ENCODE measurements at places on chromosomes 16 and 17.

DNA sequence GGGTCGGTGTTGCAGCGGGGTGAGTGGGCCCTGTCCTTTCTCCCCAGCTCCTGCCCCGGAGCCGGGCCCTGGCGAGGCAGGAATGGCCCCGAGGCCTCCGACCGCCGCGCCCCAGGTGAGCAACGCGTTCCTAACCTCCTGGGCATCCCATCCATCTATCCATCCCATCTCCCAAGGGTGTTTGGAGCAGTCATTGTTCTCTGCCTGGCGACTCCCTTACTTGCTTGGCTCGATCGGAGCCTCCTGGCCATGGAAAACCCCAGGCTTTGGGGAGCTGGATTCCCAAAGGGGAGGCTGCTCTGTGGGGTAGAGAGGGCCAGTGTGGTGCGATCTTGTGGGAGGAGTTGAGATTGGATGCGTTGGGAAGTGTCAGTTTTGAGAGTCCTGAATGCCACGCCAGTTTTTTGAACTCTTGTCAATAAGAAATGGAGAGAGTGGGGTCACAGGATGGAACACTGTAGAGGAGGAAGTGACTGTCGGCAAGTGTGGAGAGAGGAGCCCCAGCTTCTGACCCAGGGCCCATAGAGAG lies 684 bp downstream of the ZFP90 start:
- DNase-seq = peak; percentile 37

- DNase-seq = no peak
Measured at GRCh38 chr16:10968498-10968897, 24.1 kb downstream of the CLEC16A start.

GRCh38 chr17:17425591-17425990 lies 51.2 kb upstream of the MED9 start:
- DNase-seq = no peak

- no peak for DNase-seq
Measured at GRCh38 chr17:76944477-76944876, 76.3 kb downstream of the MGAT5B start.

DNA sequence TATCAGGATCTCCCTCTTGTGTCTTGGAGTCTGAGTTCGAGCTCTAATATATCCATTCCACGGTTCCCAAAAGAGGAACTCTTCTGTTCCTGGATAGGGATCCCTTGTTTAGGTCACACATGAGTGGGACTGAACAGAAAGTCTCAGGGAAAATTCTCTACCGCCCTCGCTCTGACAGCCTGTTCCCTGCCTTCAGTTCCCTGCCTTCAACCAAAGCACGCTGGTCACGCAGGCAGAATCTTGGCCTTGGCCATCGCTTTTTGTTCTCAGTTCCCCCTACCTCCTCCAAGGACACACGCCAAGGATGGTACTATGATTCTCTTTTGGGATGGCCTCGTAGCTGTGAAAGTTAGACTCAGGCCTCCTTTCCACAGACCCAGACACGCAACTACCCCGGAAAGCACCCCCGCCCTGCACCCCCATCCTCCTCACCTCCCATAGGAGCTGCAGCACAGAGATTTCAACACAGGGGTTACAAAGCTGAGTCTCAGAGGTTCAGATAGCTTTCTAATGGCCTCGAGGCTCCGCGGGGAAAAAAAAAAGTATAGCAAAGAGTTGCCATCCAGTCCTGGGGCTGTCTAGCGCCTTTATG lies 1.5 kb upstream of the SHISA6 start:
- no peak for DNase-seq

DNA sequence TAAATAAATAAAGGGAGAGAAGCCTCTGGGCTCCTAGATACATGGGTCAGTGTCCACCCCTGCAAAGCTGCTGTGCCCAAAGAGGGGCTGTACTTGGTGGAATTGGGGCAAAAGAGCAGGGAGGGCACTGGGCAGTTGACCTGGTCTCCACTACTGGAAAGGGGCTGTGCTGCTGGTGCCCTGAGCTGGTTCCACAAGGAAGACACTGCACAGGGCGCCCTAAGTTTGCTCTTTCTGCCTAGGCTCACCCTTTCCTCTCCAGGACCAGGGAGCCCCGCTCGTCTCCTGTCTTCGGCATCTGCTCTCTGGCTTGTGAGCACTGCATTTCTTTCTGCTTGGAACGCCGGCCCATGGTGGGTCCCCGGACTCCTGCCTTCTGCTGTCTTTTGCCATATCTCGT lies 161.9 kb downstream of the SEC14L1 start:
- DNase-seq = no peak

GRCh38 chr17:81239714-81240555 lies 817 bp downstream of the NDUFAF8 start:
- no peak for DNase-seq

GRCh38 chr16:23524886-23525285 lies 14.6 kb upstream of the GGA2 start:
- no peak for DNase-seq

GRCh38 chr17:1031711-1032110 lies 34.8 kb downstream of the TIMM22 start:
- no peak for DNase-seq

GRCh38 chr17:62629556-62630364 lies 2.3 kb downstream of the MRC2 start:
- DNase-seq = no peak

GRCh38 chr17:27492470-27492869 lies 36.2 kb downstream of the KSR1 start:
- DNase-seq = no peak

DNA sequence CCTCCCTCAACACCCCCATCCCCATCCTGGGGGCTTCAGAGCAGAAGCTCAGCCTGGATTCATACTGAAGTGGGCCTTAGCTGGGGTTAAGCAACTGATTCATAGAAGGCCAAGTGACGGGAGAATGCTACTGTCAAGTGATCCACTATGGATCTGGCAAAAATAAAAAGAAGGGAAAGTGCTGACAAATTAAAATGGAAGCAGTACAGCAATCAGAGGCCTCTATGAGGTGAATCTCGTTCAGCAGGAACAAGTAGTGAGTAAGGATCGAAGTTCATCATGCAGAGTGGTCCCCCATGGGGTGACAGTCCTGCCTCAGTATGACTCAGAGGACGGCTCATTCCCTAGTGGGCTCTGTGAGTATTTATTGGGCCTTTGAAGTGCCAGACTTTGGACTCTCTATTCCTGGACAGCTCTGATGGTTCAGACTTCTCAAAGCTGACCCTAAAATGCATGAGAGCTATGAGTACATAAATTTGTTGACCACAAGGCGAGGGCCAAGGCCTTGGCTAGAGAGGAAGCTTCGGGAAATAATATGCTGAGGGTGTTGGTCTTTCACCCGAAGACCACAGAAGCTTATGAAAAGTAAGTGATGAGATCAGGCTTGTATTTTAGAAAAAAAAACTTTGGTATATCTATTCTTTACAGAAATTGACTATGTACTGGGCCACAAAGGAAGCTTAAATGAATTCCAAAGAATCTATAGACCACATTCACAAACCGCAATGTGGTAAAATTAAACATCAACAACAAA lies 5.3 kb upstream of the NSMCE1 start:
- DNase-seq = no peak

- DNase-seq = peak; percentile 97
Measured at GRCh38 chr16:68756239-68756915, 19.3 kb downstream of the CDH1 start.

GRCh38 chr17:40068129-40068581 lies 5.4 kb downstream of the THRA start:
- DNase-seq = no peak

DNA sequence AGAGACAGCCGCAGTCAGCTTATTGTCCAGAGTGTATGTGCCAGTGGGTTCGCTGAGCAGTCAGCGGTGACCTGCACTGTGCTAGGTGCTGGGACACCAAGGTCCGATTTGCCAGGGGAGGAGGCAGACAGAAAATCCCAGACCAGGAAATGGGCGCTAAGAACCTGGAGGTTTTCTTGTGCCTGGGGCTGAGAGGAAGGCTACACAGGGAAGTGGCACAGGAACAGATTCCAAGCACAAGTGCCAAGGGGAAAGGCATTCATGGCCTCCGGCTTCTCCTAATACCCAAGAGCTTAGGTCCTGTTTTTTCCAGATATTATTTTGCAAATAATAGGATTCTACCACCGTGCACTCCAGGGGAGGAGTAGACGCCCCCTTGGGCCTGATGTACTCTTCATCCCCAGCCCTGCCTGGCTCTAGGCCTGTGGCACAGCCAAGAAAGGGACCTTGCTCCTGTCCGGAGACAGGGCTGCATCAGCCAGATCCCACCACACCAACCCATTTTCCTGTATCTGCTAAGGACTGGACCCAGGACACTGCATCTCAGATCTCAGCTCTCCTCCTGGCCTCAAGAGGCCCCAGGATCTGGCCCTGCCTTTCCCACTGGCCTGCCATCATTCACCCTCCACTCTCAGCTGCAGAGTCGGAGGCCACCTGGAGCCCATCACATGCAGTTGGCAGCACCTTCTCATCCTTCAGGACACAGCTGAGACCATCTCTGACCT lies 187.2 kb downstream of the NTN1 start:
- DNase-seq = no peak

- DNase-seq = no peak
Measured at GRCh38 chr17:34699181-34699580, 119.8 kb downstream of the TMEM132E start.

GRCh38 chr16:87661561-87661960 lies 59.3 kb downstream of the JPH3 start:
- DNase-seq = no peak

GRCh38 chr17:78375401-78376151 lies 2.9 kb upstream of the PGS1 start:
- DNase-seq = no peak

- DNase-seq = no peak
Measured at GRCh38 chr16:80707686-80708085, 96.7 kb downstream of the CDYL2 start.

- peak; percentile 54 for DNase-seq
Measured at GRCh38 chr16:53892155-53892554, 188.2 kb downstream of the FTO start.

- no peak for DNase-seq
Measured at GRCh38 chr16:28101533-28101890, 38.0 kb upstream of the GSG1L start.

- peak; percentile 87 for DNase-seq
Measured at GRCh38 chr16:28291651-28292626, at the start of gene SBK1. Gene SBK1, plus strand, starts transcription at chr16:28292525. Its CDS starts 24,867 bp downstream, at chr16:28317392.

DNA sequence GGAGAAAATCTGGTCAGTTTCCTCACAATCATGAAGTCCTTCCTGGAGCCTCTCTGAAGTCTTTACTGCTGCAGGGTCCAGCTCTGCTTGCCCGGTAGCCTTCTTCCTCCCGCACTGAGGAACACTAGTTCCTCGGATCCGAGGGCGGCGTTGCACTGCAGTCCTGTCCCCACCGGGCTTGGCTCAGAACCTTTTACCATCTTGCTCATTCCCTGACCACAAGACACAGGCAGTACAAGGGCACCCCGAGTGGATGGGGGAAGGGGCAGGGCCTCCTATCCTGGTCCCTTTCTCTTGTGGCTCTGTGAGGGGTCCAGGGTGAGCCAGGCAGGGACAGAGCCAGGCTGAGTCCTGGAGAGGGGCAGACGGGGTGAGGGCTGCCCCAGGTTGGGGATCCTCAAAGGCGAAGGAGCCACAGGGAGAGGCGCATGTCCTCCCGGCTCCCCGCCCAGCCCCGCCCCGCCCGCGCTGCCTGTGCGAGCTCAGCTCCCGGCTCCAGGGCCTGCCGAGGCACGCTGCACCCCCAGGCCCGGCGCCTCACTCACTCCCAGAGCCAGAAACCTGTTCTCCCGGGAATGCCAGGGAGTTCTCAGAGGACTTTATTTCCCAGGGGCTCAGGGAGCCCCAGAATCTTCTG lies 1.5 kb downstream of the FOXN1 start:
- DNase-seq = peak; percentile 71

DNA sequence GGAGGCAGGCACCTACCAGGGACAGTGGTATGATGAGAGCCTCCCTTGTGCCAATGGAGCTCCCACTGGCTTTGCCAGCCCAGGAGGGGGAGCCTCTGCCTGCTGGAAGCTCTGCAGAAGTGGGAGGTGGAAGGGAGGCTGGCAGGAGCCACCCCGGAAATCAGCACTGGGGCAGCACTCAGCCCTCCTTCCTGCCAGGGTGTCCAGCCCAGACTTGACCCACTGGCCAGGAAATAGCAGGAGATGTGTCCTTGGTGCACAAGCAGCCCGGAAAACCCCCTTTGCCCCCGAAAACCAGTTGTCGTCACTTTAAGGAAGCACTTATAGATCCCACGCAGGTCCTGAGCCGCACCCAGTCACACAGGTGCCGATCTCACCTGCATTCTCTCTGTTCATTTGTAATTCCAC lies 49.3 kb upstream of the CACNG4 start:
- DNase-seq = no peak

DNA sequence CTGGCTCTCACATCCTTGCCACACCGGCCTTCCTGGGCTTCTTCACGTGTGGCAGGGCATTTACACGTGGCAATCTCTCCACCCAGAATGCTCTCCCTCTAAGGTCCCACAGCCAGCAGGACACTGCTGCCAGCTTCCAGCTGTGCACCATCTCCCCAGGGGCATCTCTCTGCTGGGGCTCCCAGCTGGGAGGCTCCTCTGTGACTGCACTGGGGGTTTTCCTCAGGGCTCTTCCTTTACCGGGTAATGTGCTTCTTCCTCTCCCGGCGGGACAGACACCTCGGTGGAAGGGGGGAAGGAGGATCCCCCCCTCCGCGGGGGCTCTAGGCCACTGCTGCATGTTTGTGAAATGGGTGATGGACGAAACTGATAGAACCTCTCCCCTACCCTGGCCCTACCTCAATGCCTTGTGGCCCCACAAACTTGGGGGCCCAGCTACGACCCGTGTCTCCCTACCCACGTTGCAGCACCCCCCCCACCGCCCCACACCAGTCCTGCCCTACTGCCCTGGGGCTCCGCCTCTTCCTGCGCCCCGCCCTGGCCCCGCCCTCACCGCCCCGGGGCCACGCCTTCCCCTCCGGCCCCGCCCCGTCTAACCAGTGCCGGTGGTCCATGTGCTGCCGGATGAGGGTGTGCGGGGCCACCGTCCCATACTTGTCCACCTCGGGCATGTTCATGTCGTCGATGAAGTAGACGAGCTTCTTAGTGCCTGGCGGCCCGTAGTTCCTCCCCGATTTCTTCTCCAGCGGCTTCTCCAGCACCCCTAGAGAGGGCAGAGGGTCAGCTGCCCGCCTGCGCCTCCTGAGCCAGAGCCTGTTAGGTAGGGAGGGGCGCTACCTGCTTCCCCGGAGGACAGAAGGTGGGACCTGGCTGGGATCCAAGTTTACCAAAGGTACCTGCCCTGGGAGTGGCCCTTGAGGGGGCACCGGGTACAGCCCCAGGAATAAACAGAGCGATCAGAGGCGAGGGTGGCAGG lies 92.6 kb downstream of the DNAH17 start:
- DNase-seq = peak; percentile 60

DNA sequence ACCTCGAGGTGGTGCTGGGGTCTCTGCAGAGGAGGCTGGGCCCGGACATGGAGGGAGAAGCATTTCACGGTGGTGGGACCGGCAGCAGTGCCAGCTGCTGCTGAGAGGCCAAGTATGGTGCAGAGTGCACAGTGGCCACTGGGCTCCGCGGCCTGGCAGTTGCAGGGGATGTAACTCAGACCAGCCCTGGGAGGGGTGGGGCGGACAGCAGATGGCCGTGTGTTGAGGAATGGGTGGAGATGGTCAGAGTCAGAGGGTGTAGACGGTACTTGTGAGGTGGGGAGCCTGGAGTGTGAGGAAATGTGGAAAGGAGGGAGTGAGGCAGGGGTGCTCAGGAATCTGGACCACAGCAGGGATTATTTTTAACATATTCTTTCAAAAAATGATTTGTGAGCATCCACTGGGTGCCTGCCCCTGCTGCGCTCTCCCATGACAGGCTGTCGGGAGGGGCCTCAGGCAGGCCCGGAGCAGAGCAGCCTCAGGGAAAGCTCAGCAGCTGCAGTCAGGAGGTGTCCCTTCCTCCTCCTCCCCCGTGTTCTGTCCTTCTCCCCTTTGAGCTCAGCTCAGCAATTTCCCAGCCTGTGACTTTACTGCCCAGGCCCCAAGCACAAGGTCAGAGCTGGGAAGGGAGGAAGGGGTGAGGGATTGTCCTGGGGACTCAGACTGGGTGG lies 113.1 kb downstream of the RAP1GAP2 start:
- no peak for DNase-seq

- no peak for DNase-seq
Measured at GRCh38 chr16:83083361-83083760, 456.6 kb downstream of the CDH13 start.

Measured in NCI-H2171 treated with DMSO at 0.1 percent for 48 hours (cell line).